GM12865 (cell line): ENCODE measurements at places on chromosomes 1 and 21.

DNA sequence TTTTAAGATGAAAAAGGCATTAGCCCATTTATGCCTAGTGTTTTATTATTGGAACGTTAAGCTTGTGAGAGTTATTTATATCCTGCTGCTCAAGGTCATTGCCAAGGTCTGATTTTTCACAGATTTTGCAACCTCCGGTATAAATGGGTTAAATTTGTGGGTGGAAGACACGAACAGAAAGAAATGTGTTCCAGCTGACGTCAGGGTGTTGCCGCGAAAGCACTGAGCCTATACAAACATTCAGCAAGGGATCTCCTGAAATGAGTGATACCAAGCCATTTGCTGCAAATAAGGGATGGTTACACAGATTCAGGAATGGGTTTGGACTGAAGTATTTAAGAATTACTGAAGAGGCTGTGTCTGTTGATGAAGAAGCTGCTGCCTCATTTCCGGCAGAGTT, 32.2 kb downstream of the TMED5 start:
- DNase-seq = no peak

DNA sequence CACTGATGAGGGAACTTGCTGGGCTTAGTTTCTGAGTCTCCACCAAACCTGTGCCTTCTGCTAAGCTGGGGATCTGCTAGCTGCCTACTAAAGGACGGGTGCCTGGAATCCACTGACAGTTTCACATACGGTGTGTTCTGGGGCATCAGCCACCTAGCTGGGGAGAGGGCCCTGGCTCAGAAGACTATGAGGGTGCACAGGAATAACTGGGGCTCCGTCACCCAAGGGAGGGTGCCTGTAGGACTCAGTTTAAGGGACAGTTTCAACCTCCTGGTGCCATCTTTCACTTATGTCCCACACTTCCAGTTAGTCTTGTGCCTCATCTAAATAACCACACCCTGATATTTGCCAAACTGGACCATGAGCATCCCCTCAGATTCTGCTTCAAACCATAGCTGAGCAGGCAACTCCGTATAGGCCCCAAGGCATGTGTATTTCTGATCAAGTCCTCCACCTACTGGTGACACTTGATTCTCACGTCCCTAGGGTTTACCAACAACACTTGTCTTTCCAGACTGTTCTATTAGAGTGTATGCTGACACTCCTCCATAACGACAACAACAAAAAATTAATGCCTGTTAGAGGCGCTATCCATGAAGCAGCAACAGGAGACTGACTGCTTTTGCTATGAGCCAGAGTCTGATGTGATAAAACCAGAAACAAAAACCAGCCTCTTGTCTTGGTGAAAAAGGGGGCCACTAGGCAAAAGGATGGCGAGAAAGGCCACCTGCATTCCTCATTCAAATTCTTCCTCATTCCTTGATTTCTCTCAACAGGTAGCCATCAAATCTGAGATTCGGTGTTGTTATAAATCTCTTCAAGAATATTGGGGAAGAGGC, 55.0 kb upstream of the PAXBP1 start:
- DNase-seq = peak; percentile 75

DNA sequence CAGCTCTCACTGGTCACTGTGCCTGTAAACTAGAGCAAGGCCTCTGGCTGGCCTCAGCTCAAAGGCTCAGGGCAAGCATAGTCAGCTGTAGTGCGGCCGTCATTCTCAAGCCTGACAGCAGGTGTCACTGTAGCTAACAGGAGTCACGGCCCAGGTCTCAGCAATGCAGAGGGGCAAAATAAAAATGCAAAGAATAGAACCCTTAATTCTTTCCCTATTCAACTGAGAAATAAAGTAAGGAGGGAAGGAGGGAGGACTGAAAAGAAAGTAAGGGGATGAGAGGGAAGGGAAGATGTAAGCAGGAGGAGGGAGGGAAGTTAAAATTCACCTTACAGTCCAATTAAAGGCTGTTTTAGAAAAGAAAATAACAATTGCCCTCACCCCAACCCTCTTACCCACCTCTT, 106.1 kb downstream of the KIAA0319L start:
- peak; percentile 82 for DNase-seq

- no peak for DNase-seq
Measured at GRCh38 chr1:1006305-1007159, 6.6 kb upstream of the HES4 start.

DNA sequence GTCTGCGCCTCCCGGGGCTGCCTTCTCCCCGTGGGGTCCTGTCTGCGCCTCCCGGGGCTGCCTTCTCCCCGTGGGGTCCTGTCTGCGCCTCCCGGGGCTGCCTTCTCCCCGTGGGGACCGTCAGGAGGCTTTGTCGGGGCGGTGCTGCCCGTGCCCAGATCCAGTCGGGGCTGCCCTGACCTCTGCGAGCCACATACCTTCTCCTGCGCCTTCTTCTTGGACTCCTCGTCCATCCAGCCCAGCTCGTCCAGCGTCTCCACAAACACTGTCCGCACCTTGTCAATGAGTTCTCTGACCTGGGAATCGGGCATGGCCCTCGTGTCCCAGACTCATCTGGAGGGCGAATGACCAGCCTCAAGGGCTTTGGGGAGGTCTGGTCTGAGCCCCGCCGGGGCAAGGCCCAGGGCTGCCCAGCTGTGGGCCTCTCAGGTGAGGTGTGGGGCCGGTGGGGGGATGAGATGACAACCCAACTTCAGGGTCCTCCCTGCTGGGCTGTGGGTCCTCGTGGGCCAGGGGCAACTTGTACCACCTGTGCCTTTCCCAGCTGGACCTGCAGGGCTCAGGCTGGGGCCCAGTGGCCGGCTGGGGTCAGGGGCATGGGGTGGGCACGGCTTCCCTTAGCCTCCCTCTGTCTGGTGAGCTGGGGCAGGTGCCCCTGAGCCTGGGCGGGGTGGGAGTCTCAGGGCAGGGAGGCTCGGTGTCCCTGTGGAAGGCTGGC, 9.4 kb downstream of the PRXL2B start:
- no peak for DNase-seq

DNA sequence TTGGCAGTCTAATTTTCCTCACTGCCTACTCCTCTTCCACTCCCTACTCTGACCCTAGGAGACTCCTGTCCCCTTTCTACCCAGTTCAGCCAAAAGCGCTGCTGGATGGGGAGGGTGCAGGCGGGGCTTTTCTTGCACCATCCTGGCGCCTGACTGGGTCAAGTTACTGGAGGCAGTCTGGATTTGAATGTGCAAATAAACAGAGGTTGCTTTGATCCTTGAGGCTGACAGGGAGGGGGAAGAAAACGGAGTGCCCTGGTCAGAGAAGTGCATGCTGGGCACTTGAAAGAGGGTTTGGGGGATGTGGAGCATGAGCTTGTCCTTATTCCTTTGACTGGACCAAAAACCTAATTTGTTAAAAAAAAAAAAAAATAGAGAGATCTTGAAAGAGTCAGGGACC, 76.8 kb upstream of the SOX13 start:
- no peak for DNase-seq

DNA sequence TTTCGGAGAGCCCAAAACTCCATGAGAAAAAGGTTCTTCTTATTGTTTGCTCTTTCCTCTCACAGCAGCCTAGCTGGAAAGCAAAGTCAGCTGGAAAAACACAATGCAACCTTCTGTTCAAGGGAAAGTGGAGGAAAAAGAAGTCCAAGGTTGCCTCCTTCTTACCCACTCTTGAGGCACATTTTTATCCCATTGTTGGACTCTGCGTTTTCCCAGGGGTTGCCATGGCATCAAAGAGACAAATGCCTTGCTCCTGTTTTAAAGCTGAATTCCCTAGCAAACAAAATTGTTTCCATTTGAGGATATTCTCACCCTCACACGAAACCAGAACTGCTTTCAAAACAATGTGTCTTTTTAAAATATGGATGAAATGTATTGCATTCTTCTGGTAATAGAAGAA, 45.1 kb upstream of the PALMD start:
- no peak for DNase-seq

GRCh38 chr1:11321656-11322491, 48.9 kb downstream of the UBIAD1 start:
- no peak for DNase-seq

GRCh38 chr1:183243161-183244050, 57.3 kb downstream of the LAMC2 start:
- DNase-seq = no peak

- DNase-seq = peak; percentile 39
Measured at GRCh38 chr1:68128157-68128556, 77.7 kb upstream of the DIRAS3 start.

DNA sequence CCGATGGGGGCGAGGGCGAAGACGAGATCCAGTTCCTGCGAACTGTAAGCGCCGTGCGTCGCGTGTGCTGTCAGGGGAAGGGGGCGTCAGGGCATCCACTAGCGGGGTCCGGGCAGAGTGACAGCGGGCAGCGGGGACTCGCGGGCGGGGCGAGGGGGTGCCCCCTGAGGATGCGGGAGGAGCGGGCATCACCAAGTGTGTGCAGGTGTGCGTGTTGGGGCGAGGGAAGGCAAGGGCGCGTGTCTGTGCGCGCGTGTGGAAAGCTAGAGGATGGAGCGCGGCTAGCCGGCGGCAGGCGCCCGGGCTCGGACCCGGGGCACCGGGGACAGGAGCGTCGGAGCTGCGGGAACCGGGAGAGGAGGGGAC, 525 bp downstream of the RYR2 start:
- no peak for DNase-seq

DNA sequence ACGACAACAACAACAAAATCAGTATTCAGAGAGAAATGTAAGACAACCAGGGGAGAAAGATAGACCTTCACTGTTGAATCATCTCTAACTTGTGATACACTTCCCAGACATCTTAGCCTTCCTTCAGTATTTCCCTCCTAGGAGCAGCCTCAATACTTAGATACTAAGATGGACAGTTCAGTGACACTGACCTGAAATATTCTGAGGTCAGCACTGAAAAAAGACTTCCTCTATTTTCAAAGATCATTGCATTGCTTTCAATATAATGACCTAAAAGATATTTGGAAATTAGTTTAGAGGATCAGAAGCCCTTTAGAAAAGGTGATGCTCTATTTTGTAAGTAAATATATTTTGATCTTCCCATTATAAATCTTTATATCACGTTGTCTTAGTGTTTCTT, 101.0 kb downstream of the MRPL39 start:
- no peak for DNase-seq

DNA sequence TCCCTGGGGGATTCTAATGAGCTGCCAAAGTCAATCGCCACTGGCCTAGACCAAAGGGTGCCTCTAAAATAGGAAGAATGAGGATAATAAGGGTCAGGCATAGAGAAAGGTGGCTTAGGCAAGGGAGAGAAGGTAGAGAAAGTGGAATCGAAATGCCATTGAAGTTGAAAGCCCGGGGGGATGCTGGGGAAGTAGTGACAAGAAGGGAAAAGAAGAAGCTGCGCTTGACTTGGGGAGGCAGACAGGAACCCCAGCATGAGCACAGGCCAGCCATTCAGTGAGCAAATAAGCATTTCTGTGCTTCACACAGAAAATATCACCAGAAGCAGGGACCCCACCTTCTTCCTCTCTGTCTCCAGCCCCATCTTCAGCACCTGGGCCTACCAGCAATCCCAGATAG, 1.5 kb downstream of the CD2 start:
- DNase-seq = no peak

- DNase-seq = peak; percentile 92
Measured at GRCh38 chr1:53889304-53890298, at the start of gene YIPF1. YIPF1 (minus strand) TSS chr1:53889797; CDS start chr1:53888937, 860 bp downstream.

DNA sequence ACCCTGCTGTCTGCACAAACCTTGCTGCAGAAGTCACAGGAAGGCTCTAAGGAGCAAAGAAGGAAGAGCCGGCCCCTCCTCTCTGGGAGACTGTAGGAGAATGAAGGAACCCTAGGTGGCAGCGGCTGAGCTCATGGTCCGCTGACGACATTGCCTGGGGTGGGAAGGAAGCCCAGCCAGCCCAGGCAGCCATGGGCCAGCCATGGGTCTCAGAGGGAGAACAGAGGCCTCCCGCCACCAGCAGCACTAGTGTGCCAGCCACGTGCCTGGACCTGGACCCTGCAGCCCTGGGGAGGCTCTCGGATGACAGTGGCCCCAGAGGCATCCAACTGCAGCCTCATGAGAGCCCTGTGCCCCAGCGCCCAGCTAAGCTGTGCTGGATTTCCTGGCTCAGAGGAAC, 49.2 kb upstream of the POFUT2 start:
- no peak for DNase-seq

- DNase-seq = no peak
Measured at GRCh38 chr1:203057911-203058675, 27.7 kb downstream of the MYOG start.

DNA sequence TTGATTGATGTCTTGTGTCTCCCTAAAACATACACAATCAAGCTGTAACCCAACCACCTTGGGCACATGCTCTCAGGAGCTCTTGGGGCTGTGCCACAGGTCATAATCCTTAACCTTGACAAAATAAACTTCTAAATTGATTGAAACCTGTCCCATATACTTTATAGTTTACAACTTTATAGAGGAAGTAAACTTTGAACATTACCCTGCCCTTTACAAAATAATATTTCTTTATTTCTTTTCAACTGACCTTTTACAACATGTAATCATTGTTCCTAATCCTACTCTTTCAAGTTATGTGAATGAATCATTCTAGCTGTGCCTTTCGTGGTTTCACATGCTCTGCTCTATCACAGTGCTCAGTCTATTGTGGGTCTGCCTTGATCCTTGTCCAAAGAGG, 118.3 kb upstream of the ATP1A1 start:
- DNase-seq = no peak

- no peak for DNase-seq
Measured at GRCh38 chr1:232213928-232214327, 416.0 kb downstream of the SIPA1L2 start.

DNA sequence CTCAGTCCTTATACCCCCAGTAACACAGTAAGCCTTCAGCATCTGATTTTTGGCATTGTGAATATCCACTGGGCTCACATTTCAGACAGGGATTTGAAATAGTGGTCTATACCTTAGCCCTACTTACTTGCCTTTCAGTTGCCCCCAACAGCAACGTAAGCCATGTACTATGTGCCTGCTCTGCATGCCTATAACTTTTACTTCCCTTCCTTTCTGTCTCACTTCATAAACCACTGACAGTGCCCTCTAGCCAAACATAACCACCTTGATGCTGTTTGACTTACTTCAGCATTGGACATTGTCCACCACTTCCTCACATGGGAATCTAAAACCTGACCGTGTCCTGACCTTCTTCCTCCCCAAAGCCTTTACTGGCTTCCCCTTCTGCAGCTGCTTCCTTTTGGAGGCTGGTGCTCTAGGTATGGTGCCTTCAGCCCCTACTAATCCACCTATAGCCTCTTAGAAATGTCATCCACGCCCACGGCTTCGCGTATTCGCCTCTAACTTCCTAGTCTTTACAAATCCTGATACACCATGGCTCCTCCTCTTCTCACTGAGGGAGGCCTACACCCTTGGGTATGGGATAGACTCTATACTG, 3.6 kb upstream of the ZNF672 start:
- no peak for DNase-seq

- DNase-seq = no peak
Measured at GRCh38 chr1:186327331-186327730, 47.7 kb downstream of the TPR start.

GRCh38 chr1:114719424-114719787, 2.8 kb upstream of the NRAS start:
- DNase-seq = no peak

DNA sequence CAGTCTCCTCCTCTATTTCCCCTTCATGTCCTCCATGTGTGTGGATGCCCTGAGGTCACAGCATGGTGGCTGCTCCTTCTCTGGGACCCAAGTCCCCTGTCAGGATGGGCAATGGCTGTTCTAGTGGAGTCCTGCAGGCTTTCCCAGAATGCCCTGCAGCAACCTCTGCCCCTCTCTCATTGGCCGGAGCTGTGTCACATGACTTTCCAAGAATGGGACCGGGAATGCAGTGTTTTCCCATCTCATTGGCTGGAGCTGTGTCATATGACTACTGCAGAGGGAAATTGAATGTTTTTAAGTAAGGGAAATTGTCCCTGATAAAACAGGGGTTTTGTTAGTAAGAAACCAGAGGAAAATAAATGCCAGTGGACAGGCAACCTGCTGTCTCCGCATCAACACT, 365.9 kb downstream of the PTPRU start:
- no peak for DNase-seq

- no peak for DNase-seq
Measured at GRCh38 chr1:235933017-235933765, 66.5 kb upstream of the LYST start.
